ENCODE measurements at places on chromosomes 1 and 21. TPM values are rescaled to one million over a fixed set of nuclear protein-coding genes. Genes with fewer than 3 reads are reported as not detected.

Gene MFSD2A
- 2.0 TPM for total RNA-seq

Gene FNDC10
- 7.9 TPM for total RNA-seq

Gene SPSB1
- 4.8 TPM for total RNA-seq

Gene RNF186
- total RNA-seq, result not detected

Gene DDAH1
- total RNA-seq, result not detected

Gene SPATA46
- total RNA-seq, result not detected

DNA sequence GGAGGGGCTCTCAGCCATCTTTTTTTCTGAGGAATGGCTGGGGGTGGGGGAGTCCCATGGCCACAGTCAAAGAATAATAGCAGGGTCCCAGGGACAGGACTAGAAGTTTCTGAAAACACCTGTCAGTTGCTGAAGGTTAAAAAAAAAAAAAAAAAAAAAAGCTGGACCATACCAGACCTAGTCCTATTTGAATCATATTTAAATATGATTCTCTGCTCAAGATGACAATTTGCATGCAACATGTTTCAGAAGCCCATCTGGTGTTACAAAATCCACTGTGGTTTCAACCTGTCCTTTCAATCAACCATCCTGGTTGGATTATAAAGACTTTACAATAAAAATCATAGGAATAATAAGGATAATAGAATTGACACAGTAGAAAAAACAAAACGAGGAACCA, 153.7 kb downstream of the TENT5C start:
- H3K27ac ChIP-seq, result no peak overlapping the region
- H3K27me3 ChIP-seq, result peaks cover 29% of the 10 kb centered on the region
- no peak for DNase-seq
- no peak overlapping the region for H3K4me3 ChIP-seq
- H3K4me1 ChIP-seq, result peaks cover 7% of the 10 kb centered on the region

DNA sequence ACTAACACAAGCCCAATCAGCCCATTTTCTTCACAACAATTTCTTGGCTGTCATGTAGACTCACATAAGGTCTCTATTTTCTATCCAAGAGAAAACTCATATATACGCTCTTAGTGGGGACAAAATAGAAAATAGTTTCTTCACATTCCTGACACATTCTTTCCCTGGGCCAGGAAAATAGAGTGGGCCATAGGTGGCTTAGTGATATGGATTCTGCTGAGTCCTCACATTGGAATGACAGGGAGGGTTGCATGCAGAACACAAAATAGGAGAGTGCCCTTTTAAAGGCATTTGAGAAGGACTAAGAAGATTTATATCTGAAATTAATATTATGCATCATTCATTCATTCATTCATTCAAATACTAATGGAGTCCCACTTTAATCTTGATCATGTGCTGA, 207.7 kb downstream of the LYPLAL1 start:
- H3K36me3 ChIP-seq, result no peaks in the 10 kb centered on the region
- no peak overlapping the region for H3K4me3 ChIP-seq
- H3K27me3 ChIP-seq, result no peaks in the 10 kb centered on the region
- H3K27ac ChIP-seq, result no peak overlapping the region
- no peak for DNase-seq
- no peaks in the 10 kb centered on the region for H3K4me1 ChIP-seq

DNA sequence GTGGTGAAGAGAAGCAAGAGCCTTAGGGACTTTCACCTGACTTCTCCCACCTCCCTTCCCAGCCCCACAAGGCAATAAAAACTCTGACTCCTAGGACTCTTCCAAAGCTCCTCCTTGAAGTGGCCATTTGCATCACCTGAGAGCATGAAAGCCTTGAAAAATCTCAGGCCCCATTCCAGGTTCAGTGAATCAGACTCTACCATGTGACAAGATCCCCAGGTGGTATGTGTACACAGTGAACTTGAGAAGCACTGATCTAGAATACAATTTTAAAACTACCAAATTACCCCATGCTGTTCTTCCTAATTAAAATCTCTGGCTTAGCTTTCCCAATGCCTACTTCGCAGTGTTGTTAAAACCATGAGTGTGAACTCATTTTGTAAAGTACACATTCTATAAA, 195.1 kb upstream of the SAMSN1 start:
- H3K36me3 ChIP-seq, result peaks cover 5% of the 10 kb centered on the region
- H3K4me1 ChIP-seq, result peaks cover 24% of the 10 kb centered on the region
- no peak for DNase-seq
- no peak overlapping the region for H3K27ac ChIP-seq
- H3K4me3 ChIP-seq, result no peak overlapping the region
- H3K27me3 ChIP-seq, result no peaks in the 10 kb centered on the region

- H3K27ac ChIP-seq, result no peak overlapping the region
- no peak for DNase-seq
- H3K36me3 ChIP-seq, result no peaks in the 10 kb centered on the region
- H3K27me3 ChIP-seq, result peaks cover 7% of the 10 kb centered on the region
- no peaks in the 10 kb centered on the region for H3K4me1 ChIP-seq
These were observed 12.2 kb downstream of the NGF start for GRCh38 chr1:115325874-115326273.

DNA sequence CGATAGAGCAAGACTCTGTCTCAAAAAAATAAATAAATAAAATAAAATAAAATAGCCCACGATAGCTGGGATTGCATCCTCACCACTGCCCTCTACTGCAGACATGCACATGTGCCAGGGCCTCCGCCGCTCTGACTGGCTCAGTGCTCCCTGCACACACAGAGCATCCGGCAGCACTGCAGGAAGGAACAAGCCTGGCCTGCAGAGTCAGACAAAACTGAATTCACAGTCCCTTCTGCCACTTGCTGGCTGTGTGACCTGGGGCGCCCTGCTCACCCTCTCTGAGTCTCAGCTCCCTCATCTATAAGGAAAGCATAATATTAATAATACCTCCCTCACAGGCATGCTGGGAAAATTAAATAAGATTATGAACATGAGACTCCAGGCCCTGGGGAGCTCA, 35.4 kb downstream of the CSMD2 start:
- H3K27me3 ChIP-seq, result no peaks in the 10 kb centered on the region
- H3K4me3 ChIP-seq, result no peak overlapping the region
- no peaks in the 10 kb centered on the region for H3K4me1 ChIP-seq
- no peak overlapping the region for H3K27ac ChIP-seq
- H3K36me3 ChIP-seq, result no peaks in the 10 kb centered on the region

DNA sequence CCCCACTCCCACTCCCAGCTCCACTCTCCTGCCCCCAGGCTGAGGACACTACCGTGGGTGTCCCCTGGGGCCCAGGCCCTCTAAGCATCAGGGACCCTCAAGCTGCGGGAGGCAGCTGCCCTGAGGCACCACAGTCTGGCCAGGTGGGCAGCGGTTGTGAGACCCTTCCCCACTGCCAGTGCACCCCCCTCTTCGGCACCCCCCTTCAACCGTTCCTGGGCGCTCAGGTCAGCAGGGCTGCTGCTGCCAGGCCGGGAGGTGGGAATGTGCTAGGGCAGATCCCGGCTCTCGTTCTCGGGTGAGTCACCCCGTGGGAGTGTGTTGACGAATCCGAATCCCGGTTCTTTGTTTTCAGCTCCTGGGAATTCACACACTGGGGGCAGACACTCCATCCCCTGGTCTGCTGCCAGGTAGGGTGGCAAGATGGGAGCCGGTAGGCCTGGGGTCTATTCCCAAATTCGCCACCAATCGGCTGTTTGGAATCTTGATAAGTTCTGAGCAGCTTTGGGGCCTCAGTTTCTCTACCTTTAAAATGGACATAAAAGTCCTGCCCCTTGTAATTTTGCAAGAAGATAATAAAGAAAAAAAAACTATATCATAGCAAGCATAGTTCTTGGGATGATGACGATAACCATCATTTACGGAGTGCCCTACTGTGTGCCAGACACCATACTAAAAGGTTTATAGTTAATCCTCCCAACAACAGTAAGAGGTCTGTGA, 28.5 kb upstream of the CASZ1 start:
- H3K27ac ChIP-seq, result no peak overlapping the region
- H3K36me3 ChIP-seq, result no peaks in the 10 kb centered on the region
- no peaks in the 10 kb centered on the region for H3K4me1 ChIP-seq
- no peak overlapping the region for H3K4me3 ChIP-seq
- DNase-seq, result no peak
